ENCODE measurements at places on chromosomes 13 and 19. TPM values are rescaled to one million over a fixed set of nuclear protein-coding genes. Genes with fewer than 3 reads are reported as not detected.

- no peak overlapping the region for H3K27ac ChIP-seq
- no peaks in the 10 kb centered on the region for H3K36me3 ChIP-seq
Observed at GRCh38 chr13:89695343-89696257, 1651.9 kb upstream of the MIR17HG start.

DNA sequence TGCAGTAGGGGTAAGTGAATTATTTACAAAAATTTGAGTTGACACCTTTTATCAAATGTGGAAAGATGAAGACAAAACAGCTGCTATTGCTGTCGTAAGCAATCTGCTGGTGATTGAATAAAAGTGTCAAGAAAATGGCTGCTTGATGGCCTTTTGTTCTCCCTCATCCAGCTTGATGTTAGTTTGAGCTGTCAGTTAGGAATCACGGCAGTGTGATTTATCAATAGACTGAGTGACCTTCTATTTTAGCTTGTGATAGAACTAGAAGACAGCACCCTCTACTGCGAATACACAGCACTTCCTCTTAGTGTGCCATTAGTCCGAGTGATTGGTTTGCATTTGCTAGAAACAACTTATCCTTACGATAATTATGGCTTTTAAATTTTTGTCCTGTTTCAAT is 76.3 kb downstream of the MZT1 start:
- H3K27me3 ChIP-seq = peaks cover 45% of the 10 kb centered on the region
- no peak overlapping the region for H3K4me3 ChIP-seq
- no peak overlapping the region for H3K27ac ChIP-seq
- no peak for DNase-seq
- H3K36me3 ChIP-seq = no peaks in the 10 kb centered on the region

Gene PTBP1
- total RNA-seq = 339 TPM

DNA sequence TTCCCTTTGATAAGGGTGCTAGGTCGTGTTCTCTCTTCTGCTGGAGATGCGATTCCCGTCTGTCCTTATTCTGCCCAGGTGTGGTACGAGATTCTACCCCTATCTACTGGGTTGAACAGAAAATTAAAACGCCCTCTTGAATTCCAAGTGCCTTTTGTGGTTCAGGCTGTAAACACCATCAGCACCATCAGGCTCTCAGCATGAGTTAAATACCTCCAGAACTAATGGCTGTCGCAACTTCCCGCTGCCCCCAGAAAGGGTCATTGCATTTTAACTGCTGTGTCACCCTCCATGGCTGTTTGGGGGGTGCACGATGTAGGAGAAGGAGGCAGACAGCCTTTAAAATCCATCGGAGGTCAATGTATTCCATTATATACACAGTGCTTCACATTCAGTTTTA is 177.4 kb downstream of the OXGR1 start:
- no peaks in the 10 kb centered on the region for H3K4me1 ChIP-seq
- no peak for DNase-seq
- H3K27ac ChIP-seq = no peak overlapping the region
- peaks cover 3% of the 10 kb centered on the region for H3K27me3 ChIP-seq
- H3K36me3 ChIP-seq = no peaks in the 10 kb centered on the region

Gene UBA52
- 1,032 TPM for total RNA-seq

DNA sequence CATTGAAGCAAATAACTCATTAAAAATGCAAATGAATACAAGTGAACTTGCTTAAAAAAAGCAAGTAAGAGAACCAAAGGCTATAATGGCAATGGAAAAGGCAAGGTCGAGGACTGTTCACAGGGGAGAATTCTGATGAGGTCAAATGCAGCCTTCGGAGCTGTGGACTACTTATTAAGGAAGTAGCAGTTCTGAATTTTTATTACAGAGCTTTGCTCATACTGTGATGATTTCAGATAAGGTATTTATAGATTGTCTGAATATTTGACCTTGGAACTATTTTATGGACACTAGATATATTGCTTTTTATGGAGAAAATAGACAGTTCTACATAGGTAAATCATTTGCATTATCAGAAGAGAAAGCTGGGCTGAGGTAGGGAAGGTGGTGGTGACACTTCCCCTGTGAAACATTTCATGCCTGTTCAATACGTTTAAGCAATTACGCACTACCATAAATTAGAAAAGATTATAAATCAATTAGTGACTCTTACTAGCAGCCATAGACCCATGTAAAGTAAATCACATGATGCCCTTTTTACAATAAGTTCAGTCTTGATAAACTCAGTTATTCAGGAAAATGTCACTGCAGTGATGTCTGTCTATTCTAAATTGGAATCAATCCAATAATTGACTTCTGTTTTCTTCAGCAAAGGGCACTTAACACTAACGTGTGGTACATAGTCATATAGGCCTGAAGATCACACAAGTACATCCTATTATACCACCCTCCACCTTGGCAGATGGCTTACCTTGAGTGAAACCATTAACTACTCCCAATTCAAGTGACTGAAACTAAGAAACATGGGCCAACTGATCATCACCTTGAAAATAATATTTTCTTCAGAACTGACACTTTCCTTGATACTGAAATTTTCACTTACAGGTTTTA is 260.0 kb downstream of the KLF12 start:
- H3K4me1 ChIP-seq = peaks cover 20% of the 10 kb centered on the region
- DNase-seq = no peak
- no peak overlapping the region for H3K4me3 ChIP-seq
- no peaks in the 10 kb centered on the region for H3K27me3 ChIP-seq
- H3K27ac ChIP-seq = no peak overlapping the region
- peaks cover 8% of the 10 kb centered on the region for H3K36me3 ChIP-seq

DNA sequence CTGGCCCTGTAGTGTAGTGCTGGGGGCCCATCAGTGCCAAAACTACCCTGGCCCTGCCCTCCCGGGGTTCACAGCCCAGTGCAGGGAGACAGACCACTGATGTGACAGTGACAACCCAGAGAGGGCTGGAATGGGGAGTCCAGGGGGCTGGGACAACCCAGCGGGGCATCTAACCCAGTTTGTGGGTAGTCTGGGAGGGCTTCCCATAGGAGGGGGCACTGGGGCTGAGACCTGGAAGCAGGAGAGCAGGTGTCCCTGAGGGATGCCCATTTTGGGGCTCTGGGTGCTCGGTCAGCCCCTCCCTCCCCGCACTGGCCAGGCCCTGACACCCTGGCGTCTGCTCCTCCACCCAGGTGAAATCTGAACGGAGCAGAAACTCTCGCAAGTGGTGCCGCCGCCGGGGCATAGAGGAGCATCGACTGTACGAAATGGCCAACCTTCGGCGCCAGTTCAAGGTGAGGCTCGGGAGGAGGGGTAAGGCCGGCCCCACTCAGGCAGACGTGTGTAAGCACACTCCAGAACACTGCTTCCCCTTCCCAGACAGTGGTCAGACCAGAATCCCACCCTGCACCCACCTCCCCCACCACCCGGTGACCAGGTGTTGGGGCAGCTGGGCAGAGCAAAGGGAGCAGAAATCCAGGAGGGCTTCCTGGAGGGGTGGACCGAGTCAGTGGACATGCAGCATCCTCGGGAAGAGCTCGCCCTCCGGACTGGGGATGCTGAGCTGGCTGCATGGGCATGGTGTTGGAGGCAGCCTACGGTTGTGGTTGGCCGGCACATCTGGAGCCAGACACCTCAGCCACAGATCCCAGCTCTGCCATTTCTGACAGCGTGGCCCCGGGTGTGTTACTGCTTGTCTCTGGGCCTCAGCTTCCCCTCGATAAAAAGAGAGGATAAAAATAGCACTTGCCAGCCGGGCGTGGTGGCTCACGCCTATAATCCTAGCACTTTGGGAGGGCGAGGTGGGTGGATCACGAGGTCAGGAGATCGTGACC is 24.4 kb downstream of the DHX34 start:
- H3K36me3 ChIP-seq = peaks cover 19% of the 10 kb centered on the region
- no peak overlapping the region for H3K4me3 ChIP-seq
- H3K27ac ChIP-seq = no peak overlapping the region
- no peak for DNase-seq

DNA sequence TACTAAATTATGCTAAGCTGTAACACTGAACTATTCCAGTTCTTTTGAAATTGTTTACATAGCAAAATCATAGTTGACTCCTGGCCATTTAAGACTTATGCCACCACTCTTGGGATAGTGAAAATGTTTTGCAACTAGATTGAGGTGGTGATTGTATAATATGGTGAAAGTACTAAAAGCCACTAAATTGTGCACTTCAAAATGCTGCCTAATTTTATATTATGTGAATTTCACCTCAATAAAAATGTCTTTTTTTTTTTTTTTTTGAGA is 5.0 kb upstream of the SAE1 start:
- no peak overlapping the region for H3K27ac ChIP-seq
- no peak overlapping the region for H3K4me3 ChIP-seq
- H3K27me3 ChIP-seq = no peaks in the 10 kb centered on the region
- DNase-seq = no peak
- H3K36me3 ChIP-seq = peaks cover 3% of the 10 kb centered on the region
- H3K4me1 ChIP-seq = peaks cover 19% of the 10 kb centered on the region

- H3K27ac ChIP-seq = no peak overlapping the region
- H3K4me1 ChIP-seq = no peaks in the 10 kb centered on the region
- peaks cover 31% of the 10 kb centered on the region for H3K27me3 ChIP-seq
- H3K4me3 ChIP-seq = no peak overlapping the region
- DNase-seq = no peak
- no peaks in the 10 kb centered on the region for H3K36me3 ChIP-seq
Observed at GRCh38 chr13:21663197-21663596, 7.7 kb upstream of the FGF9 start.

- no peaks in the 10 kb centered on the region for H3K27me3 ChIP-seq
- DNase-seq = no peak
- H3K36me3 ChIP-seq = peaks cover 11% of the 10 kb centered on the region
- no peak overlapping the region for H3K4me3 ChIP-seq
Observed at GRCh38 chr13:32624441-32624840, 38.2 kb downstream of the PDS5B start.

- no peak overlapping the region for H3K27ac ChIP-seq
- H3K27me3 ChIP-seq = peaks cover 36% of the 10 kb centered on the region
- DNase-seq = no peak
- H3K36me3 ChIP-seq = no peaks in the 10 kb centered on the region
Observed at GRCh38 chr13:92894447-92894846, 332.2 kb upstream of the GPC6 start.

Gene MYH14
- total RNA-seq = not detected

Gene SRRM5
- 0.35 TPM for total RNA-seq

DNA sequence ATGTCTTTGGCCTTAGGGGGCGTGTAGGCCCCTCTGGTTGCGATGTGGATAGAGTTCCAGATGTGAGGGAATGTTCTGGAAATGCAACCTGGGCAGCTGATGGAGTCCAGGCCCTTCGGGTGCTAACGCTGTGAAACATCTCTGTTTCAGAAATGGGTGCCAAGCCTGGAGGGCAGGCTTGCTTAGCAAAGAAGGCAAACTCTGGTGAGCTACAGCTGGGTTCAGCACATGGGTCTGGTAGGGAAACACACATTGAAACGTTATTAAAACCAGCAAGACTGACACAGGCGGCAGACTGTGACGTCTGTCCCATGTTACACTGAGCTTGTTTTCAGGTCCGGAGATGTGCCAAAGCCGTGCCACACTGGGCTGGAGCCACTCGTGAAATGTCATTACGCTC is 8.6 kb upstream of the CDC16 start:
- H3K4me1 ChIP-seq = peaks cover 15% of the 10 kb centered on the region
- DNase-seq = no peak
- no peaks in the 10 kb centered on the region for H3K36me3 ChIP-seq
- H3K27ac ChIP-seq = no peak overlapping the region
- peaks cover 19% of the 10 kb centered on the region for H3K27me3 ChIP-seq

GRCh38 chr13:99864627-99864990 is 107.0 kb downstream of the ZIC5 start:
- no peaks in the 10 kb centered on the region for H3K36me3 ChIP-seq
- H3K4me3 ChIP-seq = no peak overlapping the region
- no peaks in the 10 kb centered on the region for H3K4me1 ChIP-seq
- peaks cover 2% of the 10 kb centered on the region for H3K27me3 ChIP-seq
- H3K27ac ChIP-seq = no peak overlapping the region

DNA sequence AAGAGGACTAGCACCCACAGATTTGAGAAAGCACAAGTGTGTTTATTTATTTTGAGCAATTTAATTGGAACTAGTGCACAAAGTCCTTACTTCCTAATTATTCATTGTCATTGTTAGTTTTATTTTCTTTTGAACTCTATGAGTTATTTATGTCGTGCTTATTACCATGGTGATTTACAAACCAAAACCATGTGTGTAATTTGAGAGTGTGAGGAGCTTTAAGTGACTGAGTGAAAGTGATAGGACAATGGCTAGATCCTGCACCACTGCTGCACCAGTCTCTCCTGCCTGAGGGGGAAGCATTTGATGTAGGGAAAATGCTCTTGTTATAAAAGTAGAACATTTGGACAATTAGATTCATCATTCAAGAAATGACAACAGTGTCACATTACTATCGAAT is 172.3 kb upstream of the KLF12 start:
- no peaks in the 10 kb centered on the region for H3K27me3 ChIP-seq
- H3K4me3 ChIP-seq = no peak overlapping the region
- no peak for DNase-seq
- H3K36me3 ChIP-seq = no peaks in the 10 kb centered on the region

DNA sequence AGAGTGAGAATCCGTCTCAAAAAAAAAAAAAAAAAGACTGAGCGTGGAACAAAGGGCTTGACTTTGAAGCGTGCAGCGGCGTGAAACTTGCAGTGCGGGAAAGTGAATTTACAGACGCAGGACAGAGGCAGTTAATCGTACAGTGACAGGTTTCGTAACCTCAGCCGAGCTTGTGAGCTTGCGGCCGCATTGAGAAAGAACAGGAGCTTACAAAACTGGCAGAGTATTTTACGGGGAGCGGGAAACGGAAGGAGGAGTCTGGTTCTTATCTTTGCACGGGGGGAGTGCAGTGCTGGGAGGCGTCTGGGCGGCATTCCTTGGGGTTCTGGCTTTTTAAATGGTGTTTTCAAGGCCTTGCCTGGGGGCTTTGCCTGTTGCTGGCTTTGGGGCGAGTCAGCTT is 6.0 kb upstream of the BSG start:
- no peaks in the 10 kb centered on the region for H3K36me3 ChIP-seq
- no peak overlapping the region for H3K27ac ChIP-seq
- DNase-seq = no peak
- H3K4me3 ChIP-seq = no peak overlapping the region
- no peaks in the 10 kb centered on the region for H3K27me3 ChIP-seq

GRCh38 chr19:42762789-42763188 is 2.7 kb downstream of the PSG8 start:
- H3K4me1 ChIP-seq = no peaks in the 10 kb centered on the region
- H3K27me3 ChIP-seq = no peaks in the 10 kb centered on the region
- no peak overlapping the region for H3K4me3 ChIP-seq
- no peak for DNase-seq
- H3K36me3 ChIP-seq = no peaks in the 10 kb centered on the region

GRCh38 chr13:41491436-41491835 is 34.1 kb downstream of the RGCC start:
- H3K27me3 ChIP-seq = peaks cover 30% of the 10 kb centered on the region
- H3K4me1 ChIP-seq = no peaks in the 10 kb centered on the region
- DNase-seq = no peak
- H3K36me3 ChIP-seq = no peaks in the 10 kb centered on the region
- no peak overlapping the region for H3K27ac ChIP-seq

DNA sequence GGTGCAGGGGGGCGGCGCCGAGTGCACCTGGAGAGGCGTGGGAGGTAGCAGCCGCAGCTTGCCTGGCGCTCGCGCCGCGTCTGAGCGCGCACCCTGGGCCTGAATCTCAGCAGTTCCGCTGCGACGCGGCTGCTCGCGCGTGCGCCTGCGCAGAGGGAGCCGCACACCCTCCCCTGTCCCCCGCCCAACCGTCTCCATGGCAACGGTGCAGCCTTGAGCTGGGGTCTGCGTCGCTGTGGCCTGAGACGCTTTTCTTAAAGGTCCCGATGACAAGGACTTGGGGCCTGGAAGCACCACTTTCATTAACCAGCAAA is at the start of gene PNMA8B:
PNMA8B (minus strand) TSS at position 82 of the 314 bp plus-strand sequence. CDS start 402 bp downstream, outside the sequence.
- peak within 1 kb of the TSS; percentile 69 for H3K4me3 ChIP-seq
- DNase-seq = peak; percentile 89
- H3K27me3 ChIP-seq = peaks cover 4% of the 10 kb centered on the region
- H3K36me3 ChIP-seq = peaks cover 4% of the 10 kb centered on the region
- H3K27ac ChIP-seq = no peak within 1 kb of the TSS
- peaks cover 1% of the 10 kb centered on the region for H3K4me1 ChIP-seq

Data from osteocyte (in vitro differentiated cells).